A549 treated with AZD2906 at 1 μM for 4 hours (cell line): ENCODE measurements at places on chromosomes 5 and 9. TPM values are rescaled to one million over a fixed set of nuclear protein-coding genes. Genes with fewer than 3 reads are reported as not detected.

The CYSRT1 gene
- total RNA-seq, result 3.0 to 5.0 TPM (median 5.0 TPM) in 5 replicates

The KIF12 gene
- 1.3 to 1.9 TPM (median 1.5 TPM) in 5 replicates for total RNA-seq

The ANKRD18B gene
- 3.7 to 5.8 TPM (median 4.8 TPM) in 5 replicates for total RNA-seq

The FAXDC2 gene
- total RNA-seq, result 0.29 to 0.37 TPM (median 0.35 TPM) in 5 replicates

The GFI1B gene
- 0.07 to 0.11 TPM (median 0.10 TPM) in 4 of 5 replicates, not detected in the other for total RNA-seq

The TJP2 gene
- total RNA-seq, result 4.0 to 5.2 TPM (median 4.4 TPM) in 5 replicates

The SIT1 gene
- total RNA-seq, result 0.07 TPM in 1 of 5 replicates, not detected in the others

The LCN9 gene
- not detected in 5 replicates for total RNA-seq

The GPR107 gene
- 23.5 to 29.9 TPM (median 26.3 TPM) in 5 replicates for total RNA-seq

The CDHR2 gene
- total RNA-seq, result 0.06 to 0.29 TPM (median 0.15 TPM) in 5 replicates

The CDKN2B-AS1 gene
- not detected in 5 replicates for total RNA-seq

The IFNK gene
- 0.06 TPM in 1 of 5 replicates, not detected in the others for total RNA-seq

The OR1Q1 gene
- 0.07 TPM in 1 of 5 replicates, not detected in the others for total RNA-seq

The CDX1 gene
- 0.06 to 0.07 TPM in 2 of 5 replicates, not detected in the others for total RNA-seq
